ENCODE measurements at places on chromosomes 1 and 21.

DNA sequence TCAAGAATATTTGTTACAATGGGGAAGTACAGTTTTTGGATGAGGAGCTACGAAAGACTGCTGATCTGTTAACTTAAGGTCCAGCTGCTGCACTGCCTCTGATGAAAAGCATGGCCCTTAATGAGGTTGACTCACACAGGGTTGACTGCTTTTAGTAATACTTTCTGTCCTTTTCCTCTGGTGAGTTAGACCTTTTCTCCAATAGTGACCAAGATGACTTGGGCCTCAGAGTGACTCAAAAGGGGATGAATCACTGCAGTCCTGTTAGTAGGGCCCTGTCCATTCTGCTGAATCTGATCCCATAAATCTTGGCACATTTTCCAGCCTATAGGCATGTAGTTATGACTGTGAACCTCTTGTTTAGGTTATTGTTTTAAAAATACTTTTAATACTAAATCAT lies 2.7 kb downstream of the DISP1 start:
- no peak for DNase-seq

DNA sequence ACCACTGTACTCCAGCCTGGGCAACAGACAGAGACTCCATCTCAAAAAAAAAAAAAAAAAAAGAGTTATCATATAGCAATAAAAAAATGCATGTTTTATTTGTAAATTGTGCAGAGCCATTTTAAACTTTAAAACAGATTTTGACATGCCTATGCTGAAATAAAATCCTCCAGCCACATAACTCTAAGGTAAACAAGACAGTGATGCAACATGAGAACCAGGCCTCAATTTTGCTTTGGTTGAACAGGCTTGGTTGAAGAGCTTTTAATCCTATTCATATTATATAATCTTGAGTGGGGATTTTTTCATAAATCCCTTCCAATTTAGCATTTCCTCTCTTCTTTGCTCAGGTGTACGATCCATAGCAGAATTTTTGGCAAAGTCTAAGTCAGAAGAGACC lies 26.1 kb downstream of the ARMH1 start:
- DNase-seq = no peak

GRCh38 chr1:207644852-207645634 lies at the start of gene CR1L:
CR1L (plus strand) TSS chr1:207645133; CDS start chr1:207645234, 101 bp downstream.
- DNase-seq = peak; percentile 86

- DNase-seq = no peak
These were observed 29.8 kb upstream of the VTCN1 start for GRCh38 chr1:117240547-117240946.

- DNase-seq = no peak
These were observed 46.6 kb upstream of the RAB4A start for GRCh38 chr1:229224308-229224707.

DNA sequence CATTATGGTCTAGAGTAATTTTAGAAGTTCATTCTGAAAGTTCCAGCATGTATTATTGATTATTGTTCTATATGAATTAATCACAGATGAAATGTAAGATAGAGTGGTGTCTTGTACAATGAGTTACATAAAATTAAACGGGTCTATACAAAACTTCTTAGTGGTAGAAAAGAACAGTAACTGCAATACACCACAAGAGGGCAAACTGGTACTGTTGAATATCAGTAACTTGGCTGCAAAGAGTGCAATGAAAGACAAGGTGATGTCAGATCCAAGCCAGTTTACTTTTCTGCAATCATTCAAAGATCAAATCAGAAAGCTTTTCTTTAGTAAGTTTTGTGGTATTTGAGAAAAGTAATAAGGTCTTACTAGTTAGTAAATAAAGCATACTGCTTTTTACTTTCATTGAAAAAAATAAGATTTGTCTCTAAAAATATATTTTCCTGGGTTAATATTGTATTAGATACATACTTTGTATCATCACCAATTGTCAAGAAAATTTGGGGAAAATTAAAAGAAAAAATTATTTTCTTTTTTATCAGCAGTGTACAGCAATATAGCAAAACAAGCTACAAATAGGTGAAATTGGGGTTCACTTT lies 66.4 kb upstream of the BTG3 start:
- DNase-seq = no peak

GRCh38 chr1:30110846-30111245 lies 612.5 kb downstream of the MATN1 start:
- DNase-seq = no peak

DNA sequence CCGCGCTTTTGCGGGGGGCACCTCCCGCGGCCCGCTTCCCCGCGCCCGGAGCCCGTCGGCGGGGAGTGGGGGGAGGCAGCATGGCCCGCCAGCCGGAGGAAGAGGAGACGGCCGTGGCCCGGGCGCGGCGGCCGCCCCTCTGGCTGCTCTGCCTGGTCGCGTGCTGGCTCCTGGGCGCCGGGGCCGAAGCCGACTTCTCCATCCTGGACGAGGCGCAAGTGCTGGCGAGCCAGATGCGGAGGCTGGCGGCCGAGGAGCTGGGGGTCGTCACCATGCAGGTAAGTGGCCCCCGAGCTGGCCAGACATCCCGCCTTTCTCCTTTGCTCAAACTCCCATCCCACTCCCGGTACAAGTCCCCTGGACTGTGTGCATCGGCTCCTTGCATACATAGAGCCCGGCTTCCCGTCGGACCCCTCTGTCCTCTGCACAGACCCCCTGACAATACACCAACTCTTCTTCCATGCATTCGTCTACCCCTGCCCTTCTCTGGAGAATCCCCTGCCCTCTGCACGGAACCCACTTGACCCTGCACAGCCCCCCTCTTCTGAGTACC lies 812 bp downstream of the CACHD1 start:
- peak; percentile 35 for DNase-seq

GRCh38 chr1:18643154-18644012 lies 12.7 kb downstream of the PAX7 start:
- DNase-seq = no peak

GRCh38 chr1:107954719-107955415 lies 10.1 kb downstream of the VAV3 start:
- DNase-seq = no peak

DNA sequence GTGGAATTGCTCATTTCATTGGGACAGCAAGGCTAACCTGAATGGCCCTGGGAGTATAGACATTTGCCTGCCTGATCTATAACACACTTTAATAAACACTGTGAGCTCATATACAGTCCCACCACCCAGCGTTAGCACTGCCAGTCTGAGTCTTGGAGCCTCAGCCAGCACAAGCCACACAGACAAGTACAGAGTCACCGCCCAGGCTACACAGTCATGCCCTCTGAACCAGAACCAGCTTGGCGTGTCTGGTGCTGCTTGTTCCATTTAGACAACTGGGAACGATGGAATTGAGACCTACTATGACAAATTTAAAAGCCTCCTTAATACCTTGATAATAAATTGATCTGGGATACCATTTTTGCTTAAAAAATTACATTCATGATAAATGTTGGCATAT lies 31.6 kb downstream of the NID1 start:
- DNase-seq = no peak

- DNase-seq = no peak
These were observed 38.9 kb downstream of the SDCCAG8 start for GRCh38 chr1:243294723-243295121.

GRCh38 chr1:1594602-1595260 lies 5.2 kb downstream of the FNDC10 start:
- no peak for DNase-seq

DNA sequence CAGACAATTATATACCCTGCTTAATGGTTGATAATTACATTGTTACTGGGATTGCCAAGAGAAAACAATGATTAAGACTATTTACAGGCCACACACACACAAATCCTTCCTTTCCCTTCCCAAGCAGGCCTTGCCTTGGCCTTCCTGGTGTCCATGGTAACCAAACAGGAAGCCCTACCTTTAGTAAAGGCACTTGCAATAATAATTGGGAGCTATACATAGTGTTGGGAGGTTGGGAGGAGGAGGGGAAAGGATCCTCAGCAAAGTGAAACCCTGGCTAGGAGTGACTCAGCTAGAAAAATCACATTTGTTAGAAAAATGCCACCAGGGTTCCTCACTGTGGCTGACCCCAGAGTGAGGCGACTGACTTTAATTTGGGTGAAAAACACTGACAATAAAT lies 122.3 kb upstream of the ADAR start:
- no peak for DNase-seq

DNA sequence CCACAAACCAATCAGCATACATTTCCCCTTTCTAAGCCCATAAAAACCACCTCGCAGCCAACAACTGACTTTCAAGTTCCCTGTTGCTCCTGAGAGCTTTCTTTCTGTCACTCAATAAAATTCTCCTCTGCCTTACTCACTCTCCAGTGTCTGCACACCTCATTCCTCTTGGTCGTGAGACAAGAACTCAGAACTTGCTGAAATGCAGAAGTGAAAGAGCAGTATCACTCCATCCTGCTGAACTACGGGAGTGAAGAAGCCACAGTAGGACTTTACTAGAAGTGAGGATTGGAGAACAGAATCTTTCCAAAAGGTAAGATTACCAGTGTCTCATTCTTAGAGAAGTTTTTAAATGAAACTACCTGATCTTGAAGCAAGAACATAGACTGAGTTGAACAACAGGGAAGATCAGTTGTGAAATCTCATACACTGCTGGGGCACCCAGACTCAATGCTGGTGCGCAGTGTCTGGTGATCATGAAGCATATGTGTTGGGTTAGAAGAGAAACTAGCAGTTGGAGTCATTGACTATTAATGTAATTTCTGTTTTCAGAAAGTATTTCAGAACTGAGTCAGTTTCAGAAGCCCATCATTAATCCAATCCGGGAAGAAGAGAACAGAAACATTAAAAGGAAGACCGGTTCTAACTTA lies 726.9 kb upstream of the TMPRSS15 start:
- no peak for DNase-seq

DNA sequence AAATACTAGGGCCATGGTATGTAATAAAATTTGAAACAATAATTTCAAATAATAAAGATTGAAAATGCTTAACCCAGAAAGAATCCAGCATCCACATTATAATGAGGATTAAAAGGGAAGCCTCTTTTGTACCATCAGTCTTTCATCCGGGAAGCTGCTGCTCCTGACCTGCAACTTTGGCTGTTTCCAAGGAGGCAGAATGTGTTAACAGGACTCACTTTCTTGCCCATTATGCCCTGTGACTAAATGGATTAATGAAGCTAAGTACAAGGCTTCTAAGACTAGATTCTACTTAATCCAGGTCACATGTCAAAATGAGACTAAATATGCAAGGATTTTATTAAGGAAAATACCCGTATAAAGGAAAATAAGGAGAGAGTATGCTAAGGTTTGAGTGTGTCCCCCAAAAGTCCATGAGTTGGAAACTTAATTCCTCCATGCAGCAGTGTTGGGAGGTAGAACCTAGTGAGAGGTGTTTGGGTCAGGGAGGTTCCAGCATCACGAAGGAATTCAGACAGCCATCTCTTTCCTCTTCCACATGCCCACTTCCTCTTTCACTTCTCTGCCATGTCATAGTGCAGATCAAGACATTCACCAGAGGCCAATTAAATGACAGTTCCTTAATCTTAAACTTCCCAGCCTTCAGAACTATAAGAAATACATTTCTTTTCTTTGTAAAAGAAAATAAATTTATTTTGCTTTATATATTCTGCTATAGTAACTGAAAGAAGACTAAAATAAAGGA lies 27.7 kb downstream of the FMO2 start:
- DNase-seq = no peak

GRCh38 chr1:222654849-222655248 lies 37.0 kb downstream of the MIA3 start:
- no peak for DNase-seq

DNA sequence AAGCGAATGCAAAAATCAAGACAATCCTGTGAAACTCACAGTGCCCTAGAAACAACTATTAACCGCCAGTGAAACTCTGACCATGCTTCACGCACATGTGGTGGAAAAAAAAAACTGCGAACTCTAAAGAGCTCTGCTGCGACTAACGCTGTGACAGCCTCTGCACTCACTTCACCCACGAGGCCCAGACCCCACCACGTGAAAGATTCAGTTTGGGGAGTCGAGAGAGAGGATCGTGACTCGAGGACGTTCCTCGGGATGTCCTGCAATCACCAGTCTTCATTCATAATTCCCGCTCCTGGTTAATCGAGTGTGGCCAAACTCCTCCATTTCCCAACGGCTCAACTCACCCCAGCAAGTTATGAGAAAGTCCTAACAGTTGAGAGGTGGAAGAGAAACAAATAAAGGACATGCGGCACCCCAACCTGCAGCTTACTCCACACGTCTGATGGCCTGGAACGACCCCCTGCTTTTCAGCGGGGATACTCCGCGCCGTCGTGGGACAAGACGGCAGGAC lies 1.1 kb downstream of the SERBP1 start:
- DNase-seq = no peak

- DNase-seq = peak; percentile 82
These were observed 28.6 kb downstream of the TMEM53 start for GRCh38 chr1:44645476-44646244.

- no peak for DNase-seq
These were observed 33.8 kb downstream of the NECAP2 start for GRCh38 chr1:16474166-16474800.

DNA sequence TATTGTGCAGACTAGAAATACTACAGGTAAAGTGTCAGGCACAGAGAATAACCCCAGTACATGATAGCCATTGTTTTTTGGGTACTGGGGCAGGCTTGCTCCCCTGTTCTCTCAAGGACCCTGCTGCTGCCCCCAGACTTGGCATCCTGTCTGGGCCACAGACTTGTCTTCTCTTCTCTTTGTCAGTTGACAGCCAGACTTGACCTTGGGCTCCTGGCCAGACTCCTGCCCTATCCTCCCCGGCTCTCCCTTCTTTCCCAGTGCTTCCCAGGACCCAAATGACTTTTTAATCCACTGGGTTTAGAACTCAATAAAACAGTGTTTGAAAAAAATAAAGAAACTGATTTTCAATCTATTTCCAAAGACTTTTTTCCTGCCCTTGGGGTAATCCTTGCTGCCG lies 43.2 kb downstream of the ZSCAN20 start:
- DNase-seq = no peak

DNA sequence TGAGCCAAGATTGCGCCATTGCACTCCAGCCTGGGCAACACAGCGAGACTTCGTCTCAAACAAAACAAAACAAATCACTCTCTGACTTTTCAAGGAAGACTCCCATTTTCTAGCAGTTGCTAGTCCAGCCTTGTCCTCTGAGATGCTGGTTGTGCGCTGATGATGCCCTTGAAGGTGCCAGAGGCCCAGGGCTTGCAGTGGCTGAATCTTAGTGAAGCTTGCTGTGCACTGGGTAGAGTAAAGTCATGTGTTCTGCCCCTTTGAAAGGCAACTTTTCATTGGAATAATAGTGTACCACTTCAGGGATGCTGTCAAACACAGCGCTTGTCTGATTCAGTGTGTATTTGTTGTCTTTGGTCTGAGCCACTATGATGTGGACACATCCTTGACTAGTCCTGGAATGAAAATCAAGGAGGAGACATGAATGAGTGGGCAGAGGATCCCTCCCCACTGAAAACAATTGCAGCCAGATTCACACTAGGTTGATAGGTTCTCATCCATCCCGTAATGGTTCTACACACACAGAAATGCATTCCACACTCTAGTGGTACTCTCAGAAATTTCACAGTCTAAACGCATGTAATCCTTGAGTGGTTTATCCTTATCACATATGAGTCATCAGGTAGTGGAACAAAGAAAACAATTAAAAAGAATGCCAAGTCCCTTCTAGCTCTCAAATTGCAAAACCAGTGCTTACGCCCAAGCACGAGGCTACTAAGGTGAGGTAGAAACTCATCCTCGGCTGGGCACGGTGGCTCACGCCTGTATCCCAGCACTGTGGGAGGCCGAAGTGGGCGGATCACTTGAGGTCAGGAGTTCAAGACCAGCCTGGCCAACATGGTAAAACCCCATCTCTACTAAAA lies 17.8 kb upstream of the TDRD10 start:
- no peak for DNase-seq

Measured in psoas muscle (tissue), 8 donors.